ENCODE measurements at places on chromosomes 5 and 9. TPM values are rescaled to one million over a fixed set of nuclear protein-coding genes. Genes with fewer than 3 reads are reported as not detected.

Gene SPATA31A3
- not detected for polyA plus RNA-seq

Gene TIMD4
- polyA plus RNA-seq: 0.72 TPM

Gene STK32A
- 0.66 TPM for polyA plus RNA-seq

Gene ERMP1
- polyA plus RNA-seq: 4.6 TPM

Gene PCDHGB1
- 0.30 TPM for polyA plus RNA-seq

Gene DRD1
- 0.39 TPM for polyA plus RNA-seq

Gene GRAMD2B
- polyA plus RNA-seq: 15.2 TPM

Gene PFN3
- not detected for polyA plus RNA-seq

Gene PCDHA2
- not detected for polyA plus RNA-seq

Gene TSLP
- 4.5 TPM for polyA plus RNA-seq

Gene LMBRD2
- polyA plus RNA-seq: 2.3 TPM

Gene ZDHHC11
- polyA plus RNA-seq: 3.1 TPM

Gene TNFSF15
- polyA plus RNA-seq: not detected

Gene TAF11L10
- polyA plus RNA-seq: not detected

Gene LCN12
- not detected for polyA plus RNA-seq

Gene PCDHB9
- polyA plus RNA-seq: 0.38 TPM

Gene FAM240B
- polyA plus RNA-seq: not detected

Gene HTR4
- not detected for polyA plus RNA-seq

Gene LAMC3
- 0.45 TPM for polyA plus RNA-seq

Gene FST
- 0.79 TPM for polyA plus RNA-seq

Gene UBE2R2
- polyA plus RNA-seq: 23.3 TPM

Gene AQP7
- 548 TPM for polyA plus RNA-seq

Gene TPPP
- 3.1 TPM for polyA plus RNA-seq

Gene PTGS1
- polyA plus RNA-seq: 8.3 TPM

Gene RAB24
- 33.7 TPM for polyA plus RNA-seq

Gene ELOVL7
- 3.0 TPM for polyA plus RNA-seq

Gene SLC34A1
- polyA plus RNA-seq: not detected

Gene ANKRD31
- polyA plus RNA-seq: 0.12 TPM

Gene NIPAL4
- polyA plus RNA-seq: 0.02 TPM
